ENCODE measurements at places on chromosomes 5 and 9.

DNA sequence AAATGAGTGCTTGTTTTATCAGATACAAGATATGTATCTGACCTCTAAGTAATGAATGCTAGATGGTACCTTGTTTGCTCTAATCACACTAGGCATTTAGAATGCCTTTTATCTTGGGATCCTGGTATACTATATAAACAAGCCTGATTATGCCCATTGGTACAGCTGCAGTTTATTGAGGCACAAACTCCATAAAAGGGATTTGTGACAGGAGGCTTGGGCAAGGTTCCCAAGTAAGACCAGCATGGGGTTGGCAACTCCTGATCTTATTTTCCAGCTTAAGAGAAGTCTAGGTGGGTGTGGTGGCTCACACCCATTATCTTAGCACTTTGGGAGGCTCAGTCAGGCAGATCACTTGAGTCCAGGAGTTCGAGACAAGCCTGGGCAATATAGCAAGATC lies 93.9 kb upstream of the DMRT1 start:
- DNase-seq = no peak

GRCh38 chr5:174303437-174304045 lies 258.0 kb downstream of the NSG2 start:
- DNase-seq = no peak

GRCh38 chr5:177455036-177455660 lies 8.5 kb downstream of the PRR7 start:
- peak; percentile 90 for DNase-seq

DNA sequence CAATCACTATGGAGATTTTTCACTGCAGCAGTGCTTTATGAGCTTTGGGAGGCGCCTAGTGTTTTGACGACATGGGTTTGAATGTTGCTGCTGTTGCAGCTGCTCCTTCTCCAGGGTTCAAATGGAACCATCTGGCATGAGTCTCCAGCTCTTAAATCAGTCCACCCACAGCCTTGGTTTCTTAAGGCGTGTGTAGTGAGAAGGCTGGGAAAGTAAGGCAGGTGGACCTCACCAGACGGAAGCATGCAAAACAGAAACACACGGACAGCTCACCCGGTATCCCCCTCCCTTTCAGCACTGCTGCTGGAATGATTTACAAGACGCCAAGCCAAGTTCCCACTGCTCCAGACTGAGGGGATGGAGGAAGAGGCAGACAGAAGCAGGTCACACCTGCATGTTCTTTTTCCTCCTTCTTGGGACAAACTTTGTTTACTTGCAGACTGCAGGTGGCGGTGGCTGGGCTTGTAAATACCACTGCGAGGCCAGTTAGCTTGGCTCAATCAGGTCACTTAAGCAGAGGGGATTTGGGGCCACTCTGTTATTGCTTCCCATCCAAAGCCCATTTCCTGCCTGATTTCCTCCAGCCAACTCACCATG lies 47.4 kb downstream of the ADAM19 start:
- DNase-seq = no peak

GRCh38 chr9:116594547-116594946 lies 92.6 kb upstream of the TRIM32 start:
- DNase-seq = no peak

DNA sequence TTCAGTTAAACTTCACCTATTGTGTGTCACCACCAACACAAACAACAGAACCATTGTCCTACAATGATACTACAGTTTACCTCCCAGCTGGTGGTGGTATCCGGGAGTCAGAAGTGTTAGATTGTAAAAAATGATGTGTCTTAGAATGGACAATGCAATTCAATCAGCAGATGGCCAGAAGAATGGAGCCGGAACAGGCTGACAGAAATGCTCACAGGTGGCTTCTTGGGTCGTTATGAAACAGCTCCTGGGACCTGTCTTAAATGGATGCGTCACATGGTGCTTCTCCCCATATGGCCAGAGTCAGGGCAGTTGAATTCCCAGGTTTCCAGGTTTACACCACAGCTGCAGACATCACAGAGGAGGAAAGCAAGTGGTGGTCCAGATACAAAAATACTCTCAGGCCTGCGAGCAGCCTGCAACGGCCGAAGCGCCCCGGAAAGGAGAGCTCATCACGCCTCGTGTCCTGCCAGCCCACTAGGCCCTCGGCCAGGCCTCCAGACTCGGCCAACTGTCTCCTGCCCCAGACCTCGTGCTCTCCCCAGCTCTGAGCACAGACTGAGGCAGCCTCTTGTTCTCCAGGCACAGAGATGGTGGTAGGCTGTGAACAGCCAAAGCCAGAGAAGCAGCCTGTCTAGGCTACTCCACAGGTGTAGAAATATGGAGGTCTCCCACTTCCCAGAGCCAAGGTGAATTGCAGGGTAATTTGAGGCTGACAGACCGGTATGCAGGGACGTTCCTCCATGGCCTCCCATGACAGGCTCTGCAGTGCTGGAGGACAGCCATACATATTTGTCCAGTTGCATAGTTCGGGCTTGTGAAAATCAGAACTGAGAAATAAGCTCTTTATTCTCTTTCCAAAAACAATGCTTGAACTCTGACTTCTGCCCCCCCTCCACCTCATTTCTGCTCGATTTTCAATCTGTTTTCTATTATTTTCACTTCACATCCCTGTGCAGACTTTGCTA lies 98.5 kb upstream of the SPATA31C2 start:
- no peak for DNase-seq

GRCh38 chr9:109020581-109021511 lies 7.5 kb upstream of the CTNNAL1 start:
- DNase-seq = no peak

DNA sequence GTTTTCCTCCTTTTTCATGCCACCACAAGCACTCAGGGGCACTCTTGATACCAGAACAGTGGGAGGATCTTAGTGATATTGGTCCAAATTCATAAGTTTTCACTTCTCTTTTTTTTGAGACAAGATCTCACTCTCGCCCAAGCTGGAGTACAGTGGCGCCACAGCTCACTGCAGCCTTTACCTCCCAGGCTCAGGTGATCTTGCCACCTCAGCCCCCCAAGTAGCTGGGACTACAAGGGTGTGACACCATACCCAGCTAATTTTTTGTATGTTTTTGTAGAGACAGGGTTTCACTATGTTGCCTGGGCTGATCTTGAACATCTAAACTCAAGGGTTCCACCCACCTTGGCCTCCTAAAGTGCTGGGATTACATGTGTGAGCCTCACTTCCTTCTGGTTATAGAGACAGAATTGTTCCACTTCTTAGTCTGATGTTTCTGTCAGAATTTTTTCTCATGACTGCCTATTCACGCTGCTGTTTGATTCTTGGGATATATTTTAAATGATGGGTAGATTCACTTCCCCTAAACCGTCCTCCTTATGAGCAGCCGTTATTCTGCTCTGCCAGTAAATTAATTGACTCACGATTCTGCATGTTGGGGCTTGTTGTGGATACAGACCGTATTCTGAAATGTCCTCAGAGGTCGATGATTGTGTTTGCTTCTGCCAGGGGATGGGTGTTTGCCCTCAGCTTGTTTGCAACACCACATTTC lies 30.8 kb downstream of the MTAP start:
- no peak for DNase-seq

DNA sequence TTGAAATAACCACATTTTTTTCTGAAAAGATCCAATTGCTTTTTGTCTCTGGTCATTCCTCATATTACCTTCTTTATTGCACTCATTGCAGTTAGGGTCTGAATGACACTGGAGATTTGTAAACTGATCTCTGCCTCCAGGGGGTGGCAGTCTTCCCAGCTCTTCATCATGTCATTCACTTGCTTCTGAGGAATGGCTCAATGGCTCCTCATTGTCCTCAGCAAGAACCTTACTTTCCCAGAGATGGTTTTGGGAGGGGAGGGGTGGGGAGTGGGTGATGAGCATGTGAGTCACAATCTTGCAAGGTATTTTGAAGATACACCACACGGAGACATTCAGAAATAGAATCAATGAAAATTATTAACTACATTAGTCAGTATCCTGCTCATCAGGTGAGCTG lies 159.8 kb upstream of the GAS1 start:
- no peak for DNase-seq

- no peak for DNase-seq
Measured at GRCh38 chr5:10586008-10586407, 22.1 kb downstream of the ANKRD33B start.

GRCh38 chr9:84379740-84380139 lies 39.2 kb upstream of the SLC28A3 start:
- no peak for DNase-seq

DNA sequence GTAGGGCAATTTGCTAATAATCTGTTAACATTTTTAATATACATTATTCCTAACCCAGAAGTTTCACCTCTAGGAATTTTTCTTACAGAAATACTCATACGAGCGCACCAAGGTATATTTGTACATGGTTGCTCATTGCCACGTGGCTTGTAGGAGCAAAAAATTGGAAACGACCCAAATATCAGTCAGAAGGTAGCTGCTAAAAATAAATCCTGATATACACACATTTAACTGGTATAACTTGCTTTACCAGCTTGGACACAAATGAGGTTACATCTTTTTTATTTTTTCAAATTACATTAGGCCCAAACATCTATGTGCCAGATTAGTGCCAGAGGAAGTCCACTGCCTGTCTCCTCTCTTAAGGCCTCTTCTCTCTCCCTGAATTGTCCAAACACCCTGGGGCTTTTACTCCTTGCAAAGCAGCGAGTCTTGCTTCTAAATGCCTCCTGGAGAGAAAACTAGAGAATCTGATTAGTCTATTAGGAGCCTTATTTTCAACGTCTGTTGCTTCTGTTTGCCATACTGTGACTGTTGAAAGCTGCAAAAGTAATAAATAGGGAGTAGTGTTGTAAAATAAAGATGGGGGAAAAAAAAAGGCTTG lies 92.0 kb upstream of the SSBP2 start:
- DNase-seq = no peak

DNA sequence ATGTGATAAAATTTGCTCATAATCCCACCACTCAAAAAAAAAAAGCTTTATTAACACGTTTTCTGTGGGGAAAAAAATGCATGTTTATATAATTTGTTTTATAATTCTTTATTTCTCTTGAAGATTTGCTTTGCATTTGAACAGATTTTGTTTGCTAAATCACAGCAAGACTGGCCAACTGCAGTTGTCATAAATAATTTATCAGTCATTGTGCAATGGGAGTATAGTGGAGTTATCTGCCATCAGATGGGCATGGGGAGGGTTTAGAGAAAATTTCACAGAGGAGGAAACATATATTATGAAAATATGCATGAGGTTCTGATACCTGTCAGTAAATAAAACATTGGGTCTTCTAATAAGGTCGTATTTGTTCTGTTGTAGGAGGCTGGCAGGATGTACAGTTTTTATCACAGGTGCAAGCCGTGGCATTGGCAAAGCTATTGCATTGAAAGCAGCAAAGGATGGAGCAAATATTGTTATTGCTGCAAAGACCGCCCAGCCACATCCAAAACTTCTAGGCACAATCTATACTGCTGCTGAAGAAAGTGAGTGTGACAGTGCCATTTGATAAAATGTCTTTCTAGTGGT lies 23.8 kb downstream of the HSDL2 start:
- DNase-seq = no peak

DNA sequence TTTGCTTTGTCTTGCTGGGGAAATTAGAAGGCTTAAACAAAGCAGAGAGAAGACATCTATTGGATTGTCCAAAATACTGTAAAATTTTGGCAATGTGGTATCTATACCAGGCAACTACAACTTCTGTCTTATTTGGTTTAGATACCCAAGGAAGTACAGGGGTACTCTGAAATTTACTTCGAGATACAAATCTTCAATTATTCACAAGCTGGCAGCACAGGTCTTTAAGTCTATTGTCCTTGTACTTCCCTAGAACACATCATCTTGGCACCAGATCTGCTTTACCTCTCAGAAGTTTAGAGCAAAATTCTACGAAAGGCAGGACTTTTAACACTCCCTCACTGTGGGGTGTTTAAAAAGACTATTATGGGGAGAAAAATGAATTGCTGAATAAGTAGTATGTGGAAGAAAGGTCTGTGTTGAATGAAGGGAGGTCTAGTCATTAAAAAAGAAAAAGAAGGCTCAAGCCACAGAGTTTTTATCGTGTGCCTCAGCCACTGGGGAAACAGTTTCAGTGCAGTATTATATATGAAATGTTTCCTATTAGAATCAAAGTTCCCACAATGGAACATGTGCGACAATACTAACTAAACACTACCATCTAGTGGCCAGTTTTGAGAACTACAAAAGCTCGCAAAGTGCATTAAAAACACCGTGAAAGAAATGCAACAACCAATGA lies 93.7 kb downstream of the PDE4D start:
- no peak for DNase-seq

- no peak for DNase-seq
Measured at GRCh38 chr9:97697837-97698236, 697 bp upstream of the XPA start.

DNA sequence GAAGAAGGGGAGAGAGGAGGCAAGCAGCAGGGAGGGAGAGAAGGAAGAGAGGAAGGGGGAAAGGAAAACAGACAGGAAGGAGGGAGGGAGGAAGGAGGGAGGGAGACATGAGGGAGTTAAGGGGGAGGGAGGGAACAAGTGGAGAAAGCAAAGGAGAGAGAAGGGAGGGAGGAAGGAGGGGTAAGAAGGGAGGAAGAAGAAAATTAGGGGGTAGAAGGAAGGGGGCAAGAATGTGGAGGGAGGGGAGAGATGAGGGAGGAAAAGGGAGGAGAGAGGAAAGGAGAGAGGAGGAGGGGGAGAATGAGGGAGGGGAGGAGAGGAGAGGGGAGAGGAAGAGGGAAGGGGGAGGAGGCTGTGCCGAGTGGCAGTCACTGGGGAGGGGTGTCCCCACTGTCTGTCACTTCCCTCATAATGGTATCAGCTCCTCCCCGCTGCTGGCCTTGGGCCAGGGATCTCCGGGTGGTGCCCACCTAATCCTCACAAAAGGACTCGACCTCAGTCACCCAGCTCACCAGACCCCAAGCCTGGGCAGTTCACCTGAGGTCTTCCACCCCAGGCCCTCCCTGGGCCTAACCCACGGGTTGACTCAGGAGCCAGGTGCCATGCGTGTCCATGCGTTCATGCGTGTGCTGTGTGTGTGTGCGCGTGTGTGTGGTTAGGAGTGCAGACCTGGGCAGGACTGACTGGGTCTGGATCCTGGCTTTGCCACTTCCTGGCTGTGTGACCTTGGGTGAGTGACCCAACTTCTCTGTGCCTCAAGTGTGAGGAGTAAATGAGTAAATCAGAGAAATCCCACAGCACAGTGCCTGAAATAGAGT lies 18.1 kb downstream of the C9orf50 start:
- no peak for DNase-seq

- DNase-seq = no peak
Measured at GRCh38 chr9:97857606-97858392, 4.8 kb downstream of the FOXE1 start.

GRCh38 chr9:75096796-75097195 lies 8.5 kb downstream of the OSTF1 start:
- DNase-seq = no peak

Measured in liver (tissue), 10 donors.